ENCODE measurements at places on chromosomes 5 and 9.

DNA sequence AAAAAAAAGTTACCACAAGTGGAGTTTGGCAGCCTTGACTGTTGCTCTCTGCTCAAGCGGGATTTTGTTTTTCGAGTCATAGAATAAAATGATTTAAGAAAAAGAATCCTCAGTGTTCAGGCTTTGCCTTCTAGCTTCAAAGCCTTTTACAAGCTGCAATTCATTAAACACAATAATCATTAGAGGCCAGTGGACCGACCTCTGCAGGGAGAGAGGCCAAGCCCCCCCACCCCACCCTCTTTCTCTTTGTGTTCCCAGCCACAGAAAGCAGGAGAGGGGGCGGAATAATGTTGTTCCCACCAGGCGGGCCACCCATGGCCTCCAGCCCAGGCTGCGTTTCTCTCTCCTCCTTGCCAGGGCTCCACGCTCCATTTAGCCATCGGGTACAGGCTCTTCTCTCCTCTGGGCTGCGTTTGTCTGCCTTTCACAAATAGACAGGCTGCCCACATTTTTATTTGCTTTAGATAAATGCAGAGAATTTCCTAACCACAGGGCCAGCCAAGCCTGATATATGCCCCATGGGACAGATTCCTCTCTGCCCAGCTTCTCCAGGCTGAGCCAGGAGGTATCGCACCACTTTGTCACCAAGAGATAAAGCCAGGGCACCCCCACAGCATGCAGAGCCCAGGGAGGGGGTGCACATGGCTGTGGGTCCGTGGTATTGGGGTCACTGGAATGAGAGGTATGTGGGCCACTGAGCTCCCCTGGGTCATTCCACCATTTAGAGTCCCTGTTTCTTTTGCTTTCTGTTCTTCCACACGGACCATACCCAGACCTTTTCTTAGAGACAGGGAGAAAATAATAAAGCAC, 318.8 kb downstream of the PIK3R1 start:
- no peak for DNase-seq

DNA sequence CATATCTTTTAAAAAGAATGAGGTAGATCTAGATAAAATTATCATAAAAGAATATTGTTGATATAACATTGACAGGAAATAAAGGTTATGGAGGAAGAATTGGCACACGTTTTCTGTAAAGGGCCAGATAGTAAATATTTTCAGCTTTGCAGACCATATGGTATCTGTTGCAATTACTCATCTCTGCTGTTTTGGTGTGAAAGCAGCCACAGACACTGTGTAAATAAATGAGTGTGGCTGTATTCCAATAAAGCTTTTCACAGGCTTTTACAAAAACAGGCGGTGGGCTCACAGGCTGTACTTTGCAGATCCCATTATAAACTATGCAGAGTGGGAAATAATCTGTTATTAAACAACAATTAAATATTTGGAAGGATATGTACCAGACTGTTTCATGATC, 87.4 kb downstream of the SGCD start:
- no peak for DNase-seq

GRCh38 chr9:38059233-38059936, 9.6 kb downstream of the SHB start:
- DNase-seq, result peak; percentile 91

DNA sequence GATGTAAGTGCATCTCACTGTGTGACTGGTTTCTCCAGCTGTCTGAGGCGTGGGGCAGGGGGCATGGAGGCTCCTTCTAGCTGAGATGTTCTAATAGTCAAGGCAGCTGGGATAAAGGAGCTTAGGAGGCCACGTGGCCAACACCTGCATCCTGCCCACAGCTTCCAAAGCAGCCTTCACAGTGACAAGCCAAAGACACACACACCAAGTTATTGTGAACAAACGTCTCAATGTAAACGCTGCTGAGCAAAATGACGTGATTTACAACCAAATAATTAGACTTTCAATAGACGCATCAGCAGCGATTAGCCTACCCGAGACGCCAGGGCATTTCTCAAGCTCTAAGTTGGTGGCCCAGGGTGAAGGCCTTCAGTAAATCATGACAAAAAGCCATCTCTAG, 23.2 kb upstream of the SLC25A51 start:
- peak; percentile 31 for DNase-seq

DNA sequence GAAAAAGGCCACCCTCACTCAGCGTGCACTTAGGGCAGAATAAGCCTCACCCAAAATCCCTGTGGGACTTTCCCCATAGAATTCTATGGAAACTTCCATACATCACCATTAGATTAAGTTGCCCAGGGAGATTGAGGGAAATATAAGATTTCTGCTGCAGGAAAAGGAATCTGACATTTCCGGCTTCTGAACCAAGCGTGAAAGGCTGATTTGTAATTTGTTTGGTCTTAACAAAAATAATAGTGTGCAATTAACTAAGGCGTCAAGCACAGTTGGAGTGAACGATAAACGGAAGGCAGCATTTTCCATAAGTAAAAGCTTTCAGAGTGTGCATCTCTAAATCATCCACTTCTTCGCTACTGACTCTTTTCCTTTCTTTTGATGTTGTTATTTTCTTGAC, 14.0 kb downstream of the UBE2QL1 start:
- DNase-seq, result no peak

DNA sequence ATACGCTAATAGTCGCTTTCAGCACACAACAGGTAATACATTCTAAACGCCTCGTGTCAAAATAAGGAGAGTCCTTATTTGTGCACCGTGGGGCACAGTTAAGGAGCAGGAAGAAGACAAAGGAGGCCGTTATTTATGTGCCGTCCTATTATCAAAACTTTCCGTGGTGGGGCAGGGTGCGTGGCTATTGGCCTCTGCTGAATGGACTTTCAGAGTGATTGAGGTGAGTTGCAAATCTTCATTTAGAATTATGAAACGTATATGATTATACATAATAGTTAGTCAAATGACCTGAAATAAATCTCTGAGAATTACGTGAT, 833 bp downstream of the C5orf24 start:
- peak; percentile 63 for DNase-seq

GRCh38 chr9:129746092-129746777, 6.6 kb downstream of the PTGES start:
- no peak for DNase-seq

GRCh38 chr5:59698207-59699178, 195.0 kb downstream of the PDE4D start:
- DNase-seq, result no peak

GRCh38 chr5:169263591-169263990, 37.3 kb downstream of the SLIT3 start:
- DNase-seq, result no peak

DNA sequence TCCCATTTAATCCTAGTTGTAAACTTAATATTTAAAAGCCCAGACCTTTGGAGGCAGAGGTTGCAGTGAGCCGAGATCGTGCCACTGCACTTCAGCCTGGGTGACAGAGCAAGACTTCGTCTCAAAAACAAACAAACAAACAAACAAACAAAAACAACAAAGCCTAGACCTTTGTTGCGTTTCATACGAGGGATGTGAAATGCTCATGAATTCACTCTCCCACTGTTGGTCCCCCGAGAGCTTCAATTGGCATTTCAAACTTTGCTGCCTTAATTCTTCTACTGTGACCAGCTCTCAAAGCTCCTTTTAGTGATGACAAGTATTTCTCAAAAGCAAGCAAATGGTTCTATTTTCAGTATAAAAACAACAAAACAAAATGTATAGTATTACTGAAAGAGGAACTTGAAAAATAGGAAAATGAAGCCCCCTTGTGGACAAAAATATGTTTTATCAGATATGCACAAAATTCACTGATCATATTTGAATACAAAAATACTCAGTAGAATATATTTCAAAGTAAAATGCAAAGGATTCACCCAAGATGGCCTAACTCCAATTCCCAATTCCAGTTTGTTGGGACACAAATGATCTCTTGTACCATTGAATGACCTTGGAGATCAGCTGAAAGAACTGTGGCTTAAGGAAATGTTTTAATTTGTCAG, 140.4 kb downstream of the ESM1 start:
- peak; percentile 65 for DNase-seq

DNA sequence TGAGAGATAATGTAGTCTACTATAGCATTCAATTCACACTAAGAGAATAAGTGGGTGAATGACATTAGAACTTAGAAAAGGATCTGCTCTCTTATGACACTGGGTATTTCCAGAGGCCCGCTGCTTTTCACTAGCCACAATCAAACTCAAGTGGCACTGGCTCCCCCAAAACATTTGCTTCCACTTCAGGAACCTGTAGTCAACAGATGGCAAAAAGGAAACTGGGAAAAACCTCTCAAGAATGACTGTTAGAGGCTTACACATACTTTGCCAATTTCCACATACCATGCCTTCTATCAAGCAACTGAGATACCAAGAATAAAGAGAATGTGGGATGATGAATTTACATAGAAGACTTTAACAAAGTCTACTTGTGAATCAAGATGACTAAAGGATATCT, 11.2 kb downstream of the POC5 start:
- DNase-seq, result no peak

DNA sequence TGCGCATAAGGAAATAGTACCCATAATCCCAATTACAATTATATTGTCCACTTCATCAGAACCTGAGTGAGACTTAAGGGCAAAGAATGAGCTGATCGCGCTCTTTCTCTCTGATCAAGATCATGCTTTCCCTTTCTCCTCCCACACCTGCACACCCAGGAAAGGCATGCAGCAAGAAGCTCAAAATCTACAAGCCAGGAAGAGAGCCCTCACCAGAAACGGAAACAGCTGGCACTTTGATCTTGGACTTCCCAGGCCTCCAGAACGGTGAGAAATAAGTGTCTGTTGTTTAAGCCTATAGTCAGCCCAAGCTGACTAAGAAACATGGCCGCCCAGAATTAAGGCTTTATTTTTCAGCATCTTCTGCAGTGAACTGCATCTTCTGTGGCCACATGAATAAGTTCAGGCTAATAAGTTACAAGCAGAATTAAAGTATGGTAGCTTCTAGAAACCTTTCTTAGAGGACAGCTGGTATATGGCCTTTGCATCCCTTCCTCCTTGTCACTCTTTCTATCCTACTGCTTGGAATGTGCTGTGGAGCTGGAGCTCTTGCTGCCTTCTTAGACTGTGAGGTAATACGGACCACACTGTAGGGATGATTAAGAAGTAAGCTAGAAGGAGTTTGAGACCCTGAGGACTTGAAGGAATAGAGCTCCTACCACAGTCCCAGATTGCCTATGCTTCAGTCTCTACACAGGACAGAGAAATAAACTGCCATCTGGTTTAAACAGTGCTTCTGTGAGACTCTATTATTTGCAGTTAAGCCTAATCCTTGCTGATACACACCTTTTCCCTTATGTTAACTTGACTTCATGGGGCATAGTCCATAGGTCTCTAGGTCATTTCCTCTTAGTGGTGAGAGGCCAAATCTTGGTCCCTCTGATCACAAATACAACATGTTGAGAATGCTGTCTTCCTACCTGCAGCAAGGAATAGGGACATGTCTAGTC, 17.2 kb downstream of the OR2S2 start:
- no peak for DNase-seq

DNA sequence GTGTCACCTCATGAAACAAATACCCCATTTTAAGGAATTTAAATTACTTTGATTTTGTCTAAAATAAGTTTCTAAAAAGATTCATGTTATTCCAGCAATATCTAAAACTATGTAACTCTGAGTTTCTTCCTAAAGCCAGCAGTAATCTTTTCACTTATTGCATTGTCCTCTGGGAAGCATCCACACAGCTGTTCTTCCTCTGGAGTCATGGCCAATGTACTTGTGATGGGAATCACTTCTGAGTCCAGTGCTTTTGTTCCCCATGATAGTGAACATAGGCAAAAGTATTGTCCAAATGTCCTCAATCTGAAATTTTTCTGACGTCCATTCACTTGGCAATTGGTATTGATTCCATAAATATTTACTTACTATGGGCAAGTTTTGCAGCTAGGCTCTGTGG, 125.0 kb downstream of the STARD4 start:
- DNase-seq, result no peak

- no peak for DNase-seq
Measured at GRCh38 chr5:362189-362588, 40.7 kb downstream of the AHRR start.

DNA sequence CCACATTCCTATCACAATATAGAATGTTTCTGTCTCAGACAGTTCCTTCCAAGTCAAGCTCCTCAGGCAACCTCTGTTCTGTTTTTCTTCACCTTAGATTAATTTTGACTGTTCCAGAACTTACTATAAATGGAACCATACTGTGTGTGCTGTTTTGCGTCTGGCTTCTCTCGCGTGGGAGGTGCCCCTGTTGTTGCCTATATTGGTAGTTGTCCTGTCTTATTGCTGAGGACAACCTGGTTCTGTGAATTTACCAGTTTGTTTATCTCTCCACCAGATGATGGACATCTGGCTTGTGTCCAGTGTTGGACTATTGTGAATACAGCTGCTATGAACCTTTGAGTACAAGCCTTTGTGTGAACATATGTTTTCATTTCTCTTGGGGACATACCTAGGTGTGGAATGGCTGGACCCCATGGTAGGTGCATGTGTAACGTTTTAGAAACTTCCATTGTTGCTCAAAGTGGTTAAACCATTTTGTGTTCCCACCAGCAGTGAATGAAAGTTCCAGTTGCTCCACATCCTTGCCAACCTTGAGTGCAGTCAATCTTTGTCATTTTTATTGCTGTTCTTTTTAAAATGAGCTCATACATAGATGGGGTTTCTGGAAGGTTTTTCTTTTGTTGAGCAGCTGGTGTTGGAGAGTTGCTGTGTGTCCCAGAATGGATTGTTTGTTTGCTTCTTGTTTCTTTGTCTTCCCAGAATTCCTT, 18.1 kb downstream of the HMCN2 start:
- DNase-seq, result no peak

- no peak for DNase-seq
Measured at GRCh38 chr5:122237906-122238305, 74.1 kb upstream of the SNCAIP start.

DNA sequence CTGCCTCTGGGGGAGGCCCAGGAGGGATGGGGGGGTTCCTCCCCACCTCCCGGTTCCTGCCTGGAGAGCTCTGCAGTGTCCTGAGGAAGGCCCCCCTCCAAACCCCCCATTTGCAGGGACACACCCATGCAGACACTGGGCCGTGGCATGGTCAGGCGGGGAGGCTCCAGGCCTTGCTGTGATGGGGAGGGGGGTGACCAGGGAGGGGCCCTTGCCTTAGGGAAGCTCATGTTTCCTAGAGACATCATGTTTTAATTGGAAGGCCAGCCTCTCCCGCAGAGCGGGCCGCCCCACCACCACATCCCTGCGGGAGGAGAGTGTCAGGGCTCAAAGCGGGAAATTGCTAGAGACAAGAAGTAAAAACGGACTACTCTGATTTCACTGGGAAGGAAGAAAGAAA, 12.0 kb downstream of the PRRX2 start:
- DNase-seq, result no peak

DNA sequence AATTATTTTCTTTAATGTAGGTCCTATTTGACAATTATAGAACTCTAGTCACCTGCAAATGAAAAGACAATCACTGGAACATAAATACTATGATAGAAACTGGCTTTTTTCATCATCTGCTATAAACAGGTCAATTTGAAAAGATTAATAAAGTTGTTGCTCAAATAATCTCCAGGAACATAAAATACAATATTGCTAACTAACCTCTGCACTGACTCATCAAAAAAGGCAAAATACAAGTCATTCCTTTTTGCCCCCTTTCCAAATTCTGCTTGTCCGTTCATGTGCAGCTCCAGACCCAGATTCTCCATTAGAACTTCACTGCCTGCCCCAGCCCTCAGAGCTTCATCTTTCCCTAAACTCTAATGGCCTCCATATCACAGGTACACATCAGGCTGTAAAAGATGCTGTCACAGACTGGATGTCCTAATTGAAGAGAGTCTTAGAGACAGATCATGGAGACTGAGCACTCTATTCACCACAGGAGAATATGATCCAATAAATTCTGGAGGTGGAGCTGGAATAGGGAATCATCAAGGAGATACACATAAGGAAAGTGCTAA, 1.6 kb downstream of the DCTN4 start:
- no peak for DNase-seq

- DNase-seq, result no peak
Measured at GRCh38 chr5:41831155-41831554, 39.1 kb downstream of the OXCT1 start.

Measured in endothelial cell of umbilical vein (primary cell).